ENCODE measurements at places on chromosomes 6 and 20.
A peak's percentile ranks its signal among the peaks of the same experiment; 100 is the strongest.

DNA sequence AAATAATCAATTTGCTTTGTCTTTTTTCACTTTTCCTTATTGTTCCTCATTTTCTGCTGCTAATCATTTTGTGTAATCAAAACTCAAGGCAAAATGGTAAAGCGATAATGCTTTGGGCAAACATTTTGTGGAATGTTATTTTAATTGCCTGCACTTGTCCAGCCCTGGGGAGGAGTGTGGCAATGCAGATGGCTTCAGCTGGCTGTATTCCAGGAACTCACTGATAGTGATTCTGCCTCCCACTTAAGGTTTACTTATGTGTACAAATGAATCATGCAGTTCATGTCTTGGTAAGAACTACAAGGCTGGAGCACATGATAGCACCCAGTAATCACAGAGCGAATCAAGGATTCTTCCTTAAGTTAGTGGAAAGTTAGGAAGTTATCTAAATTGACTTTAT lies 107.8 kb downstream of the COL19A1 start:
- DNase-seq, result no peak

GRCh38 chr6:157079277-157079676 lies 244.0 kb downstream of the TMEM242 start:
- DNase-seq, result no peak

GRCh38 chr20:49792006-49792405 lies 20.6 kb upstream of the SLC9A8 start:
- no peak for DNase-seq

GRCh38 chr6:130853555-130854183 lies 26.5 kb downstream of the SMLR1 start:
- no peak for DNase-seq

- DNase-seq, result peak; percentile 13
Observed at GRCh38 chr6:168181316-168181715, 102.3 kb upstream of the FRMD1 start.

Data from activated naive CD4-positive, alpha-beta T cell treated with anti-CD3 and anti-CD28 coated beads, Interleukin-2, amount 50 U/mL, for 72 hours (primary cell).